ENCODE measurements at places on chromosomes 3 and 15. TPM values are rescaled to one million over a fixed set of nuclear protein-coding genes. Genes with fewer than 3 reads are reported as not detected.

GRCh38 chr3:101518421-101518871 is 5.4 kb upstream of the SENP7 start:
- DNase-seq: no peak

GRCh38 chr3:43817825-43818224 is 127.1 kb downstream of the ABHD5 start:
- DNase-seq: no peak

- DNase-seq: no peak
Observed at GRCh38 chr3:113021471-113021870, 30.7 kb downstream of the GTPBP8 start.

Gene OPA1
- 67.2 TPM for total RNA-seq

Gene KY
- total RNA-seq: not detected

Gene SNAPC5
- total RNA-seq: 16.2 TPM

Data from endothelial cell (in vitro differentiated cells).